ENCODE measurements at places on chromosomes 2 and 18.

GRCh38 chr2:3203497-3204019, 174.1 kb downstream of the EIPR1 start:
- DNase-seq = no peak

DNA sequence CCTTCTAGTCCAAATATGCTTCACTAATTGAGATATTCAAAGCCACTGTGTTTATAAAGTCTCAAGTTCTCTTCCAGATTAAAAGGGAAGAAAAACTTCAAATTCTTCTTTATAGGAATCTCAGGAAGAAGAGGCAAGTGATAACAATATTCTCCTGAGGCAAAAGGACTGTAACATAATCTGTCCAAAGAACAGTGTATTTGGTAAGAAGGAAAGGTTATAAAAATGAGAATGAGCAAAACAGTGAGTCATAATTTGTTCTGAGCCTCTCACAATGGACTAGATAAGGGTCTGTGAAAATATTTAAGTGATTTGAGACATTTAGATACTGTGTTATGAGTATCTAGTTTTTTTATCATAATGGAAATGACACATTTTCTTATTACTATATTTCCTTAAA, 44.3 kb downstream of the SNRPD1 start:
- DNase-seq = no peak

DNA sequence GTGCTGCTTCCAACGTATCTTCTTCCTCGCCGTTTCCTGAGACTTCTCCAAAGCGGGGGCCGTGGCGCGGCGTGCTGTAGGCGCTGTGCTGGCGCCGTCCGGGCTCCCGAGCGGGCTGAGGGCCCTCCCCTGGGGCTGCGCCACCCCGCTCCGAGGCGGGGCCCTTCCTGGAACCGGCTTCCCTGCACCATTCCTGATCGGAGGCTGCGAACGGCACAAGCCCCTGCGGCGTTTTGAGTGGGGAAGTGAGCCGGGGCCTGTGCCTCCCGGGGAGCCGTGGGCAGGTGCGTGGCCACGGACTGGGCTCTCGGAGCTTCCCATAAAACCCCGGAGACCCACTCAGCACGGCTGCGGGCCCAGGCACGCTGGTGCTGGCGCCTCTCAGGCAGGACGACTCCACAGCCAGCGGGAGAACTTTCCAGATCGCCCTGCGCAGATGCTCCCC, 74.7 kb downstream of the PSMG2 start:
- no peak for DNase-seq

- DNase-seq = no peak
Observed at GRCh38 chr18:46256078-46256477, 151.9 kb downstream of the HAUS1 start.
